ENCODE measurements at places on chromosomes 12 and 14.
A peak's percentile ranks its signal among the peaks of the same experiment; 100 is the strongest.

DNA sequence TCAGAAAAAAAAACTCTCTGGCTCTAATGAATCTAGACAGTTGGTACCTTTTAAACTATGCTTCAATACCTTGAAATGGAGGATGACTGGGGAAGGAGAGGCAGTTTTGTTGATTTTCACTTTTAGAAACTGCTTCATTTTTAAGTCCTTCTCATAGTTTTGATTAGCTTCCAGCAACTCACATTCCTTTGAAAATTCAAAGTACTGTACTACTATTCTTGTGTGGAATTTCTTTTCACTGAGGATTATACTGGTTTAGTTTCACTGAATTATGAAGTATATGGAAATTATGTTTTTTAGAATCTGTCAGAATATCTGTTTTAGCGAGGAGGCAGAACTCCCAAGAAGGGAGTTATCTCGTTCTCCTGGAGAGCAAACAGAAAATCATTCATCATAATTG is 116.3 kb downstream of the TGFB3 start:
- DNase-seq = no peak

- DNase-seq = no peak
Measured at GRCh38 chr12:125225641-125226040, 160.4 kb downstream of the AACS start.

DNA sequence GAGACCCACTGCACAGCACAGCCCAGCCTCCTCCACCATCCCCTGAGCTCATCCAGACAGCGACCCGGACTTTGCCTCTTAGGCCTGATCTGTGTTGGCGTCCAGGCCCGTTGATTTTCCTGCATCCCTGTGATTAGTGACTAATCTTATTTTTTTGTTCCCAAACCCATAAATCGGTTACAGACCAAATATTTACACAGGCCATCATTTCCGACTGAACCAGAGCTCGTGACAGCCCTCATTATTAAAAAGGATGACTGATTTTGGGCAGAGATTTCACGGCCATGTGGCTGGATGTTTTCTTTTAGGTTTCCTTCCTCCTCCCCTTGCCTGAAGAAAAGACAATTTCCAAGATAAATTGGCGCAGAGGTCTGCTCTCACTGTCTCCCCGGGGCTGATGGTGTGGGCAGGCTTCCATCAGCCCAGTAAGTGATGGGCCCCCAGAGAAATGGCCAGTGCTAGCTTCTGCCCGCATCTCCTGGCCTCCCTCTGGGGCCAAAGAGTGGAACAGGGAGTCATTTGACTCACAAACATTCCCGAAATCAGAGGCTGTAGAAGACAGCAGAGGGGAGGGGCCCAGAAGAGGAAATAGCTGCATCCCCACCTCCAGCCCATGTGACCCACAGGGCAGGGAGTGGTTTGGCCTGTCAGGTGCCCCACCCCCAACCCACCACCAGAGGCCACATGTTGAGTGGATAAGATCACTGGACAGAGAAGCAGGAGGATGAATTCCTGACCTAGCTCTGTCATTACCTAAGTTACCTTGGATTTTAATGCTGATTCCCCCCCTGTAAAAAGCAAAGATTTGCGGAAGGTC is 283.5 kb downstream of the KSR2 start:
- no peak for DNase-seq

DNA sequence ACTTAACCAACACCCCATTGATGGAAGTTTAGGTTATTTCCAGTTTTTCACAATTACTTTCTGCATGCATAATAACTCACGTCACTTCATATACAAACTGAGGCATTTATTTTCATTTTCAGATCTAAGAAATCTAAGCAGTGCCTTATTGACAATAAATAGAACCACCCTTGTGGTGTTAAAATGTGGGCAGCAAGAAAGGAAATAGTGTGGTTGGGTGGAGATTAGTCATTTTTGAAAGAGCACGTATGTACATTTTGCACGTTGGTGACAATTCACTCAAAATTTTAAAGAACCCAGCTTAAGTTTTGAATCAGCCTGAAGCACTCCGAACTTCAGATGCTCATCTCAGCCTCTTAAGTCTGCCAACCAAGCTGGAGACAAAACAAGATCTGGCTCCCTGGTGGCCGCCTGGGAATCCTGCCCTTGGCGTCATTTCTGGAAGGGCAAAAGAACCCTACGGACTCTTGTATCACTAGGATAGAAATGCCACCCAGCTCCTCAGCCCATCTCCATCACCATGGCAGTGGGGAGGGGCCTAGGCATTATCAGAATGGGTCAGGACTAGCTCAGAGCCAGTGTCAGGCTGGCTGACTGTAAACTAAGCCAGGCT is 89.5 kb upstream of the BCL2L14 start:
- DNase-seq = peak; percentile 85

DNA sequence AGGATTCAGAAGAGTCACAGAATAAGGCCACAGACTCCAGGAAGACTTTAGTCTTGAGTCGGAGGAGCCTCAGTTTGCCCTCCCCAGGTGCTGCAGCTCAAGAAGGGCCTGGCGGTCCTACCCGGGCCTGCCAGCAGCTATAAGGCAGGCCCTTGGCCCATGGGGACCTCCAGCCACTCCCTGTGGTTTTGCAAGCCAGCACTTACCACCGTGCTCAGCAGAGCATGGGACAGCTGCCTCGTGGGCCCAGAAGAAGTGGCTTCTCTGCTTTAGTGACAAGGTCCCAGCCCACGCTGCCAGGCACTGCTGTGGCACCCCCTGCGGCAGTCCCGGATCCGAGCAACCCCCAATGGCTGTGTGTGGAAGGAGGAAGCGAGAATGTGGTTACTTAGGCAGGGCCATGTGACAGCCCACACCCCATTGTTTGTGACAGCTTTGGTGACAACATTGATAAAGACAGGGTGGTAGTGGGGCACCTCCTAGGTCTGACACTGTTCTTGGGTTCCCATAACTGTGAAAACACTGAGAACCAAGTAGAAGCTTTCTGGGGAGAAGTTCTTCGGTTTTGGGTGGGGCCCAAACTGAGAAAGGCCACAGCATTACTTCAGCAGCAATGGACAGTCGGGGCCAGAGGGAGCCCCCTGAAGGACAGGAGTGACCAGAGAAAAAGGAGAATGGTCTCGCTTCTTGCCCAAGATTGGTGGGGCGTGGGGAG is at the start of gene SELPLG:
Gene SELPLG, minus strand, starts transcription at position 361 of the 715 bp plus-strand sequence. CDS start 9,587 bp downstream, outside the sequence.
- DNase-seq = peak; percentile 88

- DNase-seq = no peak
Measured at GRCh38 chr12:81815611-81816010, 56.5 kb upstream of the PPFIA2 start.

DNA sequence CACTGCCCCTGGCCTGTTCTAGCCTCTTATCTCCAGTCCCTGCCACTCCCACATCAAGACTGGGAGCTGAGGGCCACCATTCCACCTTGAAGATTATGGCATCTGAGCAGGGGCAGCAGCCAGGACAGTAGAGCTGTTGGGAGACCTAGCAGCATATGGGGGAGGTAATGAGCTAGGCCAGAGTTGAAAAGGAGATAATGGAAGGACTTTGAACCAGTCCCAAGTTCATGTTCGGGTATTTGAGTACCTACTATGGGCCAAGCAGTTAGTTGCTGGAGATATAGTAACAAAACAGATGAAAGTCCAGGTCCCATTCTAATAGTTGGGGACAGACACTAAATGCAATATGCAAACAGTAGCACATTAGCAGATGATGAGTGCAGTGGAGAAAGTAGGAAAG is 151.5 kb downstream of the PLXNC1 start:
- DNase-seq = no peak

GRCh38 chr12:13099844-13100604 is 3.4 kb downstream of the GSG1 start:
- no peak for DNase-seq

- DNase-seq = no peak
Measured at GRCh38 chr12:112839386-112839972, 47.9 kb downstream of the RPH3A start.

DNA sequence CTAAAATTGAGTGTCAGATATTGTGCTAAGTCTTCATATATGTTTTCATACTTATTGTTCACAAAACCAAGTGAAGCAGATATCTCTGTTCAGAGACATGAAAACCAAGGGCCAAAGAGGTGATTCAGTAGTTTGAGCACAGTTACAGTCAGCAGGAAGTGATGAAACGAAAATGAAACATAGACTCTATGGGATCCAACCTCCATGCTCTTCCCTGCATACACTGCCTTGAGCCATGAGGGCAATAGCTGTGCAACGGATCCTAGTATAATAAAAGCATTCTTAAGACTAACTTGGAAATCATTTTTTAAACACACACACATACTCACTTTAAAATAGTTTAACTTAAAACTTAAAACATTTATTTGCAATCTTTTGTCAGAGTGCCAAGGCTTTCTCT is 27.9 kb downstream of the ESR2 start:
- DNase-seq = no peak

DNA sequence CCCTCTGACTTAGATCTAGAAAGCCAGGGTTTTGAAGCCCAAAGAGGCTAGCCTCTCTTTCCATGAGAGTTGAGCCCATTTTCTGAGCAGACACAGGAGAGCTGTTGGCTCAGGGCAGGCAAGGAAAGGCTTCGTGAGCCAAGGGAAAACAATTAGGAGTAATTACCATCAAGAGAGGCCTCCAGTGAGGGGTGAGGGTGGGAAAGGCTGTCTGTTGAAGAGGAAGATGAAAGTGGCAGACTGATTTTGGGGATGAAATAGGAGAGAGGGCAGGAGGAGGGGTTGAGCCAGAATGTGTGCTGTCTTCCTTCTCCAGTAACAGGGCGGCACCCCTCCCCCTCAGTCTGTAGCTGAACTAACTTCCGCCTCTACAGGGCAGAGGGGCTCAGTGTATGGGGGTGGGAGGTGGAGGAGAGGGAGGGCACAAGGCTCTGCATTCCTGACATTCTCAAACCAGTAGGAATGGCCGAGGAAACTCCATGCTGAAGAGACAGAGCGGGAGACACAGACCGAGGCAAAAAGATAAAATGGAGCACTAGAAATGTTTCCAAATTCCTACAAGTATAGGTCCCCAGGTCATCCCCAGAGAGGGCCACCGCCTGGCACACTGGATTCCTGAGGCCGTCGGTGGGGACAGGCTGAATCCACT is 33.1 kb upstream of the COL2A1 start:
- no peak for DNase-seq

DNA sequence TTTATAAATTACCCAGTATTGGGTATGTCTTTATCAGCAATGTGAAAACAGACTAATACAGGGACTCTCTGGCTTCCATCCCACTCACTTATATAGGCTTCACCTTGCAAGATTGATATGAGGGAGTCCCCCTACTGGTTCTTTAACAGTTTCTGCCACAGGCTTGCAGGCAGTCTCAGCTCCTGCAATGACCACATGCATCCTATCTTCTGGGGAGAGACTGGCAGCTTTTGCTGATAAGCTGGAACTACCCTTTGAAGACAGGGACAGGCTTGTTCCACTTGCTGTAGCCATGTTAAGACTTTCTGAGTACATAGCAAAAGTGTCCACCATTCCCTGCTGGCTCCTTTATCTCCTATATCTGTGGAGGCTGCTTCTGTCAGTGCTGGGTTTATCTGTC is 531.7 kb upstream of the FLRT2 start:
- no peak for DNase-seq

GRCh38 chr12:48179466-48179865 is 4.0 kb upstream of the CCDC184 start:
- no peak for DNase-seq

GRCh38 chr12:131315601-131316000 is 361.9 kb downstream of the ADGRD1 start:
- no peak for DNase-seq

GRCh38 chr12:57475271-57476161 is 4.2 kb downstream of the ARHGAP9 start:
- DNase-seq = no peak

DNA sequence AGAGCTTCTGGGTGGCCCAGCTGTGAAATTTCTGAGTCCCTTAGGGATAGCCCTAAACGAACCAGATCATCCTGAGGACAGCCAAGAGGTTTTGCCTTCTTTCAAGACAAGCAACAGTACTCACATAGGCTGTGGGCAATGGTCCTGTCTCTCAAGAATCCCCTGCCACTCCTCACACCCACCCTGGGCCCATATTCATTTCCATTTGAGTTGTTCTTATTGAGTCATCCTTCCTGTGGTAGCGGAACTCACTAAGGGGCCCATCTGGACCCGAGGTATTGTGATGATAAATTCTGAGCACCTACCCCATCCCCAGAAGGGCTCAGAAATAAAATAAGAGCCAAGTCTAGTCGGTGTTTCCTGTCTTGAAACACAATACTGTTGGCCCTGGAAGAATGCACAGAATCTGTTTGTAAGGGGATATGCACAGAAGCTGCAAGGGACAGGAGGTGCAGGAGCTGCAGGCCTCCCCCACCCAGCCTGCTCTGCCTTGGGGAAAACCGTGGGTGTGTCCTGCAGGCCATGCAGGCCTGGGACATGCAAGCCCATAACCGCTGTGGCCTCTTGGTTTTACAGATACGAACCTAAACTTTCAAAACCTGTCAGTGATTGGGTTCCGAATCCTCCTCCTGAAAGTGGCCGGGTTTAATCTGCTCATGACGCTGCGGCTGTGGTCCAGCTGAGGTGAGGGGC is 38.9 kb downstream of the DAD1 start:
- DNase-seq = peak; percentile 68

GRCh38 chr12:19045426-19045825 is 84.1 kb upstream of the PLEKHA5 start:
- DNase-seq = no peak

DNA sequence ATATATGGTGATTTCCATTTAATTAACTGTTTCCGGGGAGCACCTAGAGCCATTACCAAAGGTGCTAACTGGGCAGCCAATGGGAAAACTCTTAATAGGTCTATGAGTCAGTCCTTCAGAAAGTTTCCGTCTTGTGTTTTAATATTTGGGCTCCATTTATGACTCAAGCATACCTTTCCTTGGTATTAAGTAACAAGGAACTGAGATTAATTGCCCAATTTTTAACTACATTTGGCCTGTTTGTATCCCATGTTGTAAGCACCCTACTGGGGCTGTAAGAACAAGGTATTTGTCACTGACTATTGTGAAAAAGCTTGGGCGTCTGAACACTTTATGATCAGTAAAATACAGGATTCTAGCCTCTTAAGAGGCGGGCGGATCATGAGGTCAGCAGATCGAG is 62.8 kb upstream of the FOXN3 start:
- DNase-seq = peak; percentile 17

DNA sequence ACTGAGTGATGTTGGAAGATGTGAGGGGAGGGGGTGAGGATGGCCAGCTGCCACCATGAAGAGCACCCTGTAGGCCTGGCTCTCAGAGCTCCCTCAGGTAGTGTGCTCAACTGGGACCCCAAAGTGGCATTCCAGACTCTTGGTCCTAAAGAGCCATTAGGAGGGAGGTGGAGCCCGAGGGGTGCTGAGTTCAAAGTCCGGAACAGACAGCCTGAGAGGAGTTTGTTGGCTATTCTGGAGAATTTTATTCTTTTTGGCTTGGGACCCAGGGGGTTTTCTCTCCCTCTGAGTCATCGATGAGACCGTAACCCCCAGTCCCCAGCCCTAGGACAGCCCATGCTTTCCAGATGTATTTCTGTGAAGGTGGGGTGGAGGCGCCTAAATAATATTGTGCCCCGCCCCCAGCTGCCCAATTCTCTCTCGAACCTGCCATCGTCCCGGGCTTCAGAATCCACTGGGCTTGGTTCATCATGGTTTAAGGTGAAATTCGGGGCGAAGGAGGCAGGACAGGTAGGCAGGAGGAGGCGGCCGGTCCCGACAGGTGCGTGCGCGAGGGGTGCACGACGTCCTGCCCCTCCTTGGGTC is 690 bp upstream of the RBP5 start:
- no peak for DNase-seq
